Breast epithelium (tissue), 4 donors: ENCODE measurements at places on chromosomes 7 and 10. TPM values are rescaled to one million over a fixed set of nuclear protein-coding genes. Genes with fewer than 3 reads are reported as not detected.

GRCh38 chr10:129847741-129848483 lies 116.2 kb downstream of the EBF3 start:
- DNase-seq: no peak
- no peaks in the 10 kb centered on the region for H3K36me3 ChIP-seq
- no peak overlapping the region for H3K27ac ChIP-seq
- no peak overlapping the region for H3K4me3 ChIP-seq
- no peaks in the 10 kb centered on the region for H3K4me1 ChIP-seq

- peak overlapping the region; percentile 74 for H3K27ac ChIP-seq
- H3K4me3 ChIP-seq: peak overlapping the region; percentile 85
- H3K4me1 ChIP-seq: peaks cover 6% of the 10 kb centered on the region
- no peaks in the 10 kb centered on the region for H3K36me3 ChIP-seq
Measured at GRCh38 chr10:44958196-44958897, 1.3 kb upstream of the RASSF4 start.

GRCh38 chr7:28296571-28297483 lies 115.5 kb upstream of the CREB5 start:
- H3K27ac ChIP-seq: no peak overlapping the region
- H3K4me1 ChIP-seq: no peaks in the 10 kb centered on the region
- H3K4me3 ChIP-seq: no peak overlapping the region

GRCh38 chr10:127081851-127082345 lies 114.5 kb downstream of the INSYN2A start:
- H3K27me3 ChIP-seq: no peaks in the 10 kb centered on the region
- DNase-seq: no peak
- no peak overlapping the region for H3K27ac ChIP-seq

DNA sequence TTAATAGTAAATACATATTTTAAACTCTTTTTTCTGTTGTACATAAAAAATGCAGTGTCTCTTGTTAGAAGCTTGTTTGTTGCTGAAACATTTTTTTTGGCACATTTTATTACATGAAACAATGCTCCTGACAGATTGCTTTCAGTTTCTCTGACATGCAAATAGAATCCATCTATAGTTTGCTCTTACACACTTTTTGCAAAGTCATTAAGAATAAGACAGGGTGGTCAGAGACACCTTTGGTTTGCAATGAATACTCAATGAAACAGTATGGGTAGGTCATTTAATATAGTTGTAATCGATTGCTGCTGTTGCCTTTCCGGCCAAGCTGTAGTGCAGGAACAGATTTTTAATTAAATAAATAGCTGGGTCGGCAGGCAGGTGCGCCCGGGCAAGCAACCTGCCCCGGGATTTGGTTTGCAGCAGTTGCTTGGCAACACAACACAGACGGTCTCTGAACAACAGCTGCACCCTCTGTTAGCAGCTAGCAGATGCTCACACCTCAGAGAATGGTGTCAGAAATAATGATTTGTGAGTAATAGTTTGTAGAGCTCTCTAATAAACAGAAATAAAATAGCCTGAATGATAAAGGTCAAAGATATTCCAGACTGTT lies 115.7 kb upstream of the CACNA2D1 start:
- DNase-seq: no peak
- no peak overlapping the region for H3K4me3 ChIP-seq
- H3K27ac ChIP-seq: no peak overlapping the region
- no peaks in the 10 kb centered on the region for H3K27me3 ChIP-seq

Gene PNLIPRP1
- not detected for total RNA-seq

DNA sequence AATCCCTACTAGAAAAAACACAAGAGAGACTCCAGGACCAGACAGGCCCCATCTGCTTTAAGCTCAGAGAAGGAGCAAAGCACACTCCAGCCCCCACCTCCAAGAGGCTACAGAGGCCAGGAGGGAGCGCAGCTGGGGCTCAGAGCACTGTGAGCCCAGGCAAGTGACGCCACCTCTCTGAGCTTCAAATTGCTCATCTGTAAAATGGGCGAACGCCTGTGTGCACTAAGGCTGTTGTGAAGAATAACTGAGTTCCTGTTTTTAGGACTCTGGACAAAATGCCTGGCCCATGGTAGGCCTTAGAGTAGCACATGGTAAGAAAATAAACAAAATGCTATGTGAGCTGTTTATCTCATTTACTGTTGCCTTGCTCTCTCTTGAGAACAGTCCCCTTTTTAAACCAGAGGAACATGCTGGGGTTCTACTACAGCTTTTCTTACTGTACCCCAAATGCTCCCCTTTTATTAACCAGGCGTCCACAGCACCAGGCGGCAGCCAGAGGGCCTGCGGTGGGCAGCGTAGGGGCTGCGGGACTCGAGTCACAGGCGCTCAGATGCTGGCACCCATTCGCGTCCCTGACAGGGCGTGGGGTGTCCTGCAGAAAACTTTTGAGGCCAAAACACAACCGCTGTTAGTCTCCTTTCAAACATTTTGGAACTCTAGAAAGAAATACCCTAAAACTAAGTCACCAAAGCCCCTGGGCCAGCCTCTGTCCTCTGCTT lies 103.8 kb downstream of the TAX1BP1 start:
- DNase-seq: no peak
- H3K27me3 ChIP-seq: no peaks in the 10 kb centered on the region
- H3K27ac ChIP-seq: no peak overlapping the region
- no peak overlapping the region for H3K4me3 ChIP-seq

Gene CYP2C19
- total RNA-seq: not detected

Gene LLCFC1
- total RNA-seq: not detected

- H3K4me1 ChIP-seq: no peaks in the 10 kb centered on the region
- H3K27me3 ChIP-seq: no peaks in the 10 kb centered on the region
- H3K4me3 ChIP-seq: no peak overlapping the region
- H3K27ac ChIP-seq: no peak overlapping the region
Measured at GRCh38 chr7:155789001-155789725, 23.1 kb downstream of the SHH start.

DNA sequence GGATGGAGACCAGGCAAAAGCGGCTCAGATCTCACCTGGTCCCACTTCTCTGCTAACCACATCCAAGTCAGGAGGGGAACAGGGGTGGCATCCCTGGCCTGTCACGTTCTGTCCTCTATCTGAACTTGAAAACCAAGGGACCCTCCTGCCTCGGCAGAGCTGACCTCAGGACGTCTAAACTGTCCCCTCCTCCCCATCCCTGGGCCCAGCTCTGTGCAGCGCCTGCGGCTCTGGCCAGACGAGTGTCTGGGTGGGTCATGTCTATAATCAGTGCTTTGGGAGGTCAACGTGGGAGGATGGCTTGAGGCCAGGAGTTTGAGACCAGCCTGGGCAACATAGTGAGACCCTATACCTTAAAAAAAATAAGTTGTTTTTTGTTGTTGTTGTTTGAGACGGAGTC lies 70.0 kb upstream of the ZNF479 start:
- H3K27me3 ChIP-seq: no peaks in the 10 kb centered on the region
- peak; percentile 9 for DNase-seq
- H3K4me1 ChIP-seq: no peaks in the 10 kb centered on the region
- H3K27ac ChIP-seq: no peak overlapping the region
- no peak overlapping the region for H3K4me3 ChIP-seq

DNA sequence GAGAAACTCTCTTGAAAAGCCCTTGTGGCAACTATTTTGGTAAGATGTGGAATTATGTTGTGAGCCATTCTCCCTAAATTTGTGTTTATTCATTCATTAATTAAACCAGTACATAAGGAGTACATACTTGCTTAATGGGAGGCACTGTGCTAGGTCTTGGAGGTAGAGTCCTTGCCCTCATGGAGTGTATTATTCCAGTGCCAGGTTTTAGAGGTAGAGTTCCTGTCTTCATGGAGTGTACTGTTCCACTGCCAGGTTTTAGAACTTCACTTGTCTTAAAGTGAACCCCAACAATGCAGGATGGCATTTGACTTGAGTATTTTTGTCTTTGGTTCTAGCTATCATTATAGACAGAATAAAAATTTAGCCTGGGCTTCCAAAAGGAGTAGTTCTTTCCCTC lies 8.8 kb downstream of the MXI1 start:
- no peak for DNase-seq
- H3K4me3 ChIP-seq: no peak overlapping the region

- no peaks in the 10 kb centered on the region for H3K4me1 ChIP-seq
- DNase-seq: no peak
- no peak overlapping the region for H3K27ac ChIP-seq
- H3K27me3 ChIP-seq: no peaks in the 10 kb centered on the region
Measured at GRCh38 chr10:97353945-97354344, 19.4 kb upstream of the FRAT2 start.

GRCh38 chr7:20661884-20662283 lies 46.4 kb downstream of the ABCB5 start:
- H3K27me3 ChIP-seq: no peaks in the 10 kb centered on the region
- no peak overlapping the region for H3K27ac ChIP-seq
- no peak overlapping the region for H3K4me3 ChIP-seq
- DNase-seq: no peak

Gene MSS51
- 2.6 TPM for total RNA-seq

Gene CUZD1
- total RNA-seq: 0.98 TPM

DNA sequence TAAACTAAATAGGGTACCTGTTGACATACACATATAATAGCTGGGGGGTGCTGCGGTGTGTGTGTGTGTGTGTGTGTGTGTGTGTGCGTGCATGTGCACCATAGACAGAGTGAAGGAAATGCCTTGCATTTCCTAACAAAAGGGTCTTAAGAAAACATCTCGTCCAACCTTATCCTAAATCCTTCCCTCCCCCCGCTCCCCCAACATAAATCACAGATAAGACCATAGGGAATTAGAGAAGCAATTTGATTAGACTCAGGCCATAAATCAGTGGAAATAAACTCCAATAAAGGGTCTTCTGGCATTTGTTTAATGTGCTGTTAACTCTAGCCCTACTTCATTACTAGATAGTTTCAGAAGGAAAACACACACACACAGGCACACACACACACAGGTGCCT lies 148.5 kb downstream of the PPP1R17 start:
- no peaks in the 10 kb centered on the region for H3K4me1 ChIP-seq
- no peaks in the 10 kb centered on the region for H3K36me3 ChIP-seq
- no peak for DNase-seq
- H3K27me3 ChIP-seq: no peaks in the 10 kb centered on the region

Gene SPDYE9
- total RNA-seq: not detected

Gene DTX2
- 17.6 TPM for total RNA-seq

GRCh38 chr10:86215046-86215445 lies 151.5 kb downstream of the GRID1 start:
- no peaks in the 10 kb centered on the region for H3K36me3 ChIP-seq
- no peaks in the 10 kb centered on the region for H3K4me1 ChIP-seq
- H3K27me3 ChIP-seq: no peaks in the 10 kb centered on the region

Gene MKRN1
- 58.7 TPM for total RNA-seq

DNA sequence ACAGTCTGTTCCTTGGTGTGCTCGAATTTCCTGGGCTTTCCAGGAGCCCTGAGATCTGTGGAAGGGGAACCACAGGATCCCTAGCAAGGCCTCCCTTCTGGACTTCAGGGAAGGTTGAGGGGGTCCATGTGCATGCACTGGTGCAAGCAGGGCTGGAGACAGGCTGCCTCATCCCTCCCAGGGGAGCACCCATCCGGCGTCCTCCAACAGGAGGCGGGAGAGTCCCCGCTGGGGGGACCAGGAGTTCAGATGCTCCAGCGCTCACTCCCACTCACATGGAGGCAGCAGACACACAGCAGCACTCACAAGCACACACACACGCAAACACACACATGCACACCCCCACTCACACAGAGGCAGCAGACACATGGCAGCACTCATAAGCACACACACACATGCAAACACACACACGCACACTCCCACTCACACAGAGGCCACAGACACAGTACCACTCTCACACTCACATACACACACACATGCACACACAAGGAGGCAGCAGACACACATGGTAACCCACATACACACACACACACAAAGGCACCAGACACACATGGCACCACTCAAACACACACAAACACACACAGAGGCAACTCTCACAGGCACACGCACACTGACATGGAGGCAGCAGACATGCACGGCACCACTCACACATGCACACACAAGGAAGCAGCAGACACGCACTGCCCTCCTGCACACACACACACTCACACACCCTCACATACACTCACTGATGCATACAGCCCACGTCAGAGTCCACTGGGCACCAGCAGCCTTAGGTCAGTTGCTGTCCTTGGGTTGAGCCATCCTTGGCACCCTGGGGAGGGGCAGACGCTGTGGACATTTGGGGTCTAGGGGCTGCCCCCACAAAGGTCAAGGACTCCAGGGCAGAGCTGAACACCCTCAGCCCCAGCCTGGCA lies 247.0 kb upstream of the PPP2R2D start:
- DNase-seq: no peak
- H3K4me1 ChIP-seq: no peaks in the 10 kb centered on the region
- H3K4me3 ChIP-seq: no peak overlapping the region

DNA sequence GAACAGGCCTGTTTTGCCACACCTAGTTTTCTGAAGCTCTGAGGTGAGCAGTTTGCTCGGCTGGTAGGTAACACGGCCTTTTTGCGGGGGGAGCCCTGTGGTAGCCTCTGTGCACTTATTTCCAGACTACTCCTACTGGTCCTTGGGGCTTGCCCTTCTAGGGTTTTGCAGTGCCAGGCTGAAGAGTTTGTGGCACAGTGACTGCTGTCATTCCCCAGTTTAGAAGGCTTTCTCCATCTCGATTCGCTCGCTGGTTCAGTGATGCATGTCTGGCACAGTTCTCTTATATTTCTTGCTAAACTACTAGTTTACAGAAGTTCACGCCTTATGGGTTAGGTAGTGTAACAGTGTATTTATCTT lies 711 bp downstream of the KIF20B start:
- DNase-seq: no peak
- H3K4me3 ChIP-seq: peak overlapping the region; percentile 69

Gene CC2D2B
- total RNA-seq: 2.9 TPM

GRCh38 chr10:33165911-33166310 lies 168.6 kb downstream of the NRP1 start:
- no peaks in the 10 kb centered on the region for H3K36me3 ChIP-seq
- H3K27me3 ChIP-seq: no peaks in the 10 kb centered on the region
- no peak overlapping the region for H3K4me3 ChIP-seq
- DNase-seq: no peak

Gene OLAH
- total RNA-seq: 1.1 TPM

Gene MMRN2
- 60.3 TPM for total RNA-seq

Gene FOXP2
- 21.3 TPM for total RNA-seq

DNA sequence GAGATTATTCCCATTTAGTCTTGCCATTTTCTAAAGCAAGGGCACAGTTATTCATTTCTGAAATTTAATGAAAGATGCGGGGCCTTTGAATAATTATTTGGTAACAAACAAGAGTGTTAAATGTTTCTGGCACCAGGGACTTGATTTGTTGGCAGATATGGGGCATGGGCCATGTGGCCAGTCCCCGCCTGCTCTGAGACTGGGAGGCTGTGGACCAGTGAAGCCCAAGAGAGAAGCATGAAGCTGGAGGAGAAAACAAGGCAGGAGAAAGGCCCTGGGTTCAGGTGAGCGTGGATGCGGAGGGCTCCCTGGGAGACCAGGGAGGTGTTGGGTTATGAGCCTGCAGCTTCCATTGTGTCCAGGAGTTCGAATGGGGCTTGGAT lies 378.5 kb downstream of the TCERG1L start:
- H3K4me3 ChIP-seq: no peak overlapping the region
- no peak for DNase-seq
- H3K27me3 ChIP-seq: no peaks in the 10 kb centered on the region
- no peaks in the 10 kb centered on the region for H3K36me3 ChIP-seq
- no peaks in the 10 kb centered on the region for H3K4me1 ChIP-seq
